ENCODE measurements at places on chromosomes 13 and 19.

- DNase-seq: no peak
These were observed 125.5 kb upstream of the UQCRFS1 start for GRCh38 chr19:29338480-29338879.

- DNase-seq: no peak
These were observed 3.8 kb downstream of the TRIM28 start for GRCh38 chr19:58547323-58548312.

DNA sequence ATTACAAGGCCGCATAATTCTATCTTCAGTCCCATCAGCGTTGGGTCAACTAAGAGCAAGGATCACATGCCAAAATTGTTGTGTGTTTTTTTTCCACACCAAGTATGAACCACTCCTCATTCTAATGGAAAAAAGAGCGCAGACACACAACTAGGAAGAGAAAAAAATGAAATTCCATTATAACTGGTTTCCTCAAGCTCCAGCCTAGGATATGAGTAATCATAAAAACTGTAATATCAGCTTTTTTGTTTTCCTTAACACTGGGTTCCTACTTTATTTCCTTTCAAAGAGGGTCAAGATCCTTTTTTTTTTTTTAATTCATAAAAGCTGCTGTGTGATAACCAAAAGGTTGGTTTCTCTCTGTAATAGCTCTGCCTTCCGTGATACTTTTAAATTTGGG, 19.4 kb downstream of the TSHZ3 start:
- no peak for DNase-seq

DNA sequence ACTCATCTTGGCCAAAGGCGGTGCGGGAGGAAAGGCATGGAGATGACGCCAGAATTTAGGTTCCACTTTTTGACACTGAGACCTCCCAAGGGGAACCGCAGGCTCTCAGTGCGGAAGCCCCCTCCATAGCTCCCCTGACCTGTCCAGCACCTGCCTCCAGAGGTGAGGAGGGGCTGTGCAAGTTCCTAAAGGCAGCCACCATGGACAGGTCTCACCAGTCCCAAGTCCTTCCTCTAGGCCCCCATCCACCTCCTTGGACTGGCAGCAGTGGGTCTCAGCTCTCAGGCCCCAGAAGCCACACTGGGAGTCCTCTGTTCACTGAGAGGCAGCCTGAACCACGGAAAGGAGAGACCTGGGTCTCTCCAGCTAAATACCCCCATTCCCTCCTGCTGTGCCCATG, 31.6 kb upstream of the TSHZ3 start:
- no peak for DNase-seq

DNA sequence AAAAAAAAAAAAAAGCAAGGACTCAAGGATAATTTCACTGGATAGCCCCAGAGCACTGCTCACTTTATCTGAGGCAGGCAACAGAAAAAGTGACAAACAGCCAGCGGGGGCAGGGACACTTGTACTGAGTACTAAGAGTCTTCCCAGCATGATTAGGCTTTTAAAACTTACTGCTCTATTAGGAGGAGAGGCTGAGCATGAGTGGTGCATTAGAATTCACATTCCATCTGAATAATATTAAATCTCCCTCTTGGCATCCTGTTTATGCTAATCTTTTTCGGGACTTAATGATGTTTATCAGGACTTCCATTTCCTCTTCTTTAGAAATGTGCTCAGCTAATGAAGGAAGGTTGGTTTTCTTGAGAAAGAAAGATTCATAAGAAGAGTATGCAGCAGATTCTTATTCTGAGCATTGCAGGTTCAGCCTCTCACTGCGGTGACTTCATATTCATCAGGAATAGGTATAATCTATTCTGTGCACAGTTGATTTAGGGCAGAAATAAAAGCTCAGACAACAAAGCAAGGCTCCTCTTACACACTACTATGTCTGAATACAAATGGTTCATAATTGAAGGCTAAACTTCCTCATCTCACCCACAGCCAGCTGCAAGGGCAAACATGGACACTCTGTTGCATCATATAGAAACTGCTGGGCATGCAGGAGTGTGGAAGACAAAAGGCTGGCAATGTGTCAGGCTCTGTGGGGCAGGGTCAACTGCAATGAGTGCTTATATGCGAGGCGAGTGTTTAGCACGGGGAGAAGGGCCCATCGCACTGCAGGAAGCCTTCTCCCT, 107.0 kb downstream of the KL start:
- DNase-seq: no peak

DNA sequence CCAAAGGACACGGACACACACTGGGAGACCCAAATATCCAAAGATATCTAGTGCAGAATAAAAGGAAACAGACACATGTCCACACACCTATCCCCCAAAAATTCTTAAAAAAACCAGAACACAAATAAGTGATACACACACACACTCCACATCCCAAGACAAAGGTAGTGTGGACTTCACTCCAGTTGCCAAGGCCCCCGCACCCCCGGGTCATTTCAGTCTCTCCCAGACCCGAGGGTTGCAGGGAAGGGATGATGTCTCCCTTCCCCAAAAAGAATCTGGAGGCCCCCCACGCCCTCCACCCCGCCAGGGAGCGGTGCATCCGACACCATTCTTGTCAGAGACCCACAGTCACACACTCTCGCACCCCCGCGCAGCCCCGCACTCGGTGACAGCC, 407 bp downstream of the DPF1 start:
- no peak for DNase-seq

DNA sequence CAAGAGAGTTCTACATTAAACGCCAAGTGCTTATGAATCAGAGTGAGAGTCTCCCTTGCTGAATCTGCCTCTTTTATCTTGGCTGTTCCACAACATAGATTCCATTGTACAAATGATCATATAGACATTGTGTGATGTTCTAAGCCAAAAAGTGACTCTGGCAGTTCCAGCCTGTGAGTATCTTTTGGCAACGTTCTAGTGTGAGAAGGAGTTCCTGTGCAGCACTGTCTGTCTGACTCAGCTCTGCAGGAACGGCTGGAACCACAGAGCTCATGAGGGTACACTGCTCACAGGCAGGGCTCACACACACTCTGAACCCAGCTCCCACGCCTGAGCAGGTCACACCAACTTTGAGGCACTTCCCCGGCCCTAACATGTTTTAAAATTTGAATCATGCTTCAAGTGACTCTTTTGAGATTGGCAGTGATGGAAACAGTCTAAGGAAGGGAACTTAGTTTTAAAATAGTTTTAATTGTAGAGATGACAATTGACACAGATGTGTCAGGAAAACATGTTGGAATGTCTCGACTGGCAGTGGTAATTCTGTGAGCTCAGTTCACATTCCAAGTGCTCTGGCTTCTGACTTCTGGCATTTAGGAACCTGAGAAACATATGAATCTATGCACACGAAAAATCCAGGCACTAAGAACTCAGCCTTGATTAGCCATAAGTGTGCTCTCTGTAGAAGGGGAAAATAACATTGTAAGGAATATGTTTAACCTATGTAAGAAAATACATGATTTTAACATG, 272.0 kb downstream of the UQCRFS1 start:
- DNase-seq: no peak

DNA sequence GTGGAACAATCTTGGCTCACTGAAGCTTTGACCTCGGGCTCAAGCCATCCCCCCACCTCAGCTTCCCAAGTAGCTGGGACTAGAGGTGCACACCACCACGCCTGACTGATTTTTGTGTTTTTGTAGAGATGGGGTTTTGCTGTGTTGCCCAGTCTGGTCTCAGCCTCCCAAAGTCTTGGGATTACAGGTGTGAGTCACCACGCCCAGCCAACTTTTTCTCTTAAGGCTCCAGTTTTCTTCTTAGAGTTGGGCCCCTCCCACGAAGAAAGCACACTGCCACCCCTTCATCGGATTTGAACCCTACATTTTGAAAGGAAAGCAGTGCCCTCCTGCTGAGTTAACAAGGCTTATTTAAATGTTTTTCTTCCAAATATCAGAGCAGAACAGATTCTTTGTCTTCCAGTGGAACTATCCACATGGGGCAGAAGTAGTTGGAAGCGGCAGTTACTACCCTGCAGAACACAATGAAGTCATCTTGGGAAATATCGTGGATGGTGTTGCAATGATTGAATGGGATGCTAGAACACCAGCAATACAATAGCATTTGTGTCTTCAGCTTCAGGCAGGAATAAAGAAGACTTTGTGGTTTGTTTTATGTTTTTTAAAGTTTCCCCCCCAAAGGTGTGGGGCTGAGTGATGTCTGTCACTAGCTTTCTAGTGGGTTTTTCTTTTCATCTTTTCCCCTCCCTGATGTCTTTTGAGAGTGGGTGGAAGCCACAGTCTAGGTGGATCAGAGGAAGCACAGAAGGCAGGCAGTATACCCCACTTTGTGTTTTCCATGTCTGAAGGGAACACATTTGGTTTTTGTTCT, 8.9 kb downstream of the ACTN4 start:
- no peak for DNase-seq

DNA sequence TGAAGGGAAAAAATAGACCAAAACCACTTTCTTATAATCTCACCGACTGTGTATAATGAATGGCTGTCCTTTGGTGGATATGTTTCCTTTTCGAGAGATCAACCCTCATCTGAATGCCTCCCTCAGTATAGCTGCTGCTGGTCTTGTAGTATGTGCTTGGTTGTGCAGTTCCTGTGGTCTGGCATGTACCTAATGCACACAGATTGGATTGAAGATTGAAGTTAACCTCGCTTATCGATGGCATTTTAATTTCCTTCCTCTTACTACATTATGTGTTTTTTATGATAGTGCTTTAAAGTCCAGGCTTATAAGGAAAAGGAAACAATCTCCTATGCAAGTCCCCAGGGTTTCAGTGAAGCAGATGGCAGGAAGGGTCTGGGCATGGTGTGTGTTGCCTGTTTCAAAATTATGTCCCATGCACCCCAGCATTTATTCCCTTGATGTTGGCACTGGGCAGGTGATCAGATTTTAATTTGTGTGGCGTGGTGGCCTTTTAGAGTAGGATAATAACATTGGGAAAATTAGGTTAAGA, 334.1 kb downstream of the SHISA2 start:
- DNase-seq: no peak

DNA sequence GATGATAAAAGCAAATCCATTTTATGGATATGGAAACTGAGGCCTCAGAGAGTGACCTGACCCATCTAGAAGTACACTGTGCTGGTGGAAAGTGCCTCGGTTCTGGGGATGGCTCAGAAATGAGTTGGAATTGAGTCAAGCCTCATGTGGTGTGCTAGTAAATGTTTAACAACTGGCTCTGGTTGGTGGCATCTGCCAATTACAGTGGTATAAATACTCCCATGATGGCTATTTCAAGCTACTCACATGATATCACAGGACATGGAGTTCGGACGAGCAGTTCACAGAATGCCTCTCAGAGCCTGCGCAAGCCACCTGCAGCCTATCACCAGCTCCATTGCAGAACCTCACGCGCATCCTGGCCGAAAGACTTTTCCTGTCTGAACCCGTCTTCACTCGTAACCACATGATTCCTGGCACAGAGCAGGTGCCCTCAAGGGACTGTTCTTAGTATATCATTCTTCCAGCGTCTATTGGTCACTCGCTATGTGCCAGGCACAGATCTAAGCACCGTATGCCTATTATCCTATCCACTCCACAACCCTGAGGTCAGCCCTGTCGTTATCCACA, 9.1 kb downstream of the TMEM150B start:
- DNase-seq: no peak

GRCh38 chr19:16589917-16590316, 17.7 kb upstream of the SLC35E1 start:
- DNase-seq: no peak

GRCh38 chr19:40233811-40234389, 7.4 kb upstream of the CCNP start:
- no peak for DNase-seq

DNA sequence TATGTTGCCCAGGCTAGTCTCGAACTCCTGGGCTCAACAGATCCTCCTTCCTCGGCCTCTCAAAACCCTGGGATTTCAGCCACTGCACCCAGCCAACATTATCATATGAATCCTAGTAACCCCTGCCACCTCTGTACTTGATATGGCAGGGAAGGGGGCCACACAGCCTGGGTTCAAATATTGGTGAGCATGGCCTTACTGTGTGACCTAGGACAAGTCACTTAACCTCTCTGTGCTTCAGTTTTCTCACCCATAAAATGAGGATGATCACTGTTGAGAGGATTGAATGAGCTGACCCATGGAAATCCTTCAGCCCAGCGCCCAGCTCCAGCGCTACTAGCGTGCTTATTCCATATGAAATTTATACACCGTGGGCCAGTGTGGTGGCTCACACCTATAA, 3.6 kb upstream of the COMP start:
- DNase-seq: no peak

- DNase-seq: no peak
These were observed 35.3 kb upstream of the MYO16 start for GRCh38 chr13:108594153-108594552.

DNA sequence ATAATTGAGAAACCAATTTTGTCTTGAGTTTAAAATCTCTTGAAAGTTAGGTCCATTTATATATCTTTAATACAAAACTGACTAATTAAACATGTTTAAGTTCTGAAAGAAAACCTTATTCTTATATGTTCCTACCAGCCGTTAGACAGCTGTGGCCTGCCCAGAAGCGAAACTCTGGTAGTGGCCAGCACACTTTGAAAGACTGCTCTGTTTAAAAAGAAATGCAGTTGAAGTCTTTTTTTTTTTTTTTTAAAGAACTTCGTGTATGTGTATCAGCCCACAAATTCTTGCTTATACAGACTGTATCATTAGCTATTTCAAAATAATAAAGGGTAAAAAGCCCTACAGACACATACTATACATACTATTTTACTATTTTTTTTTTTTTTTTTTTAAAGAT, 34.0 kb downstream of the KCTD4 start:
- no peak for DNase-seq

DNA sequence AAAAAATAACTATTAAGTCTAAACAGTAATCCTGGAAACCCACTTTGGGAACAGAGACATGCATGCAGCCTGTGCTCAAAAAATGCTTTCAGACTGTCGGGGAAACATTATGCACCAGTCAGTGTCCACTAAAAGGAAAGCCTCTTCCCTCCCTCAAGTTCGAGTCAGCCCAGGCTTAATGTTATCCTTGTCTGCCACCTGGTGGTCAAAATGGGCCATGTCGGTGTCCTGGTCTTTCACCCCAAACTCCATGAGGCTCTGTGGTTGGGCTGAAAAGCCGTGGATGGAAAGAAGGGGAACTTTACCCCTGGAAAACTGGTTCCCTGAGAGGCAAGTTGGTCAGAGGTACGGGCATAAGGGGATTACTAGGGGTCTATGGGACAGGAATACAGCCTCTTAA, 88.4 kb upstream of the ZNF492 start:
- no peak for DNase-seq
